Germinal center (tissue), 1 donor: ENCODE measurements at places on chromosomes 7 and 10.

DNA sequence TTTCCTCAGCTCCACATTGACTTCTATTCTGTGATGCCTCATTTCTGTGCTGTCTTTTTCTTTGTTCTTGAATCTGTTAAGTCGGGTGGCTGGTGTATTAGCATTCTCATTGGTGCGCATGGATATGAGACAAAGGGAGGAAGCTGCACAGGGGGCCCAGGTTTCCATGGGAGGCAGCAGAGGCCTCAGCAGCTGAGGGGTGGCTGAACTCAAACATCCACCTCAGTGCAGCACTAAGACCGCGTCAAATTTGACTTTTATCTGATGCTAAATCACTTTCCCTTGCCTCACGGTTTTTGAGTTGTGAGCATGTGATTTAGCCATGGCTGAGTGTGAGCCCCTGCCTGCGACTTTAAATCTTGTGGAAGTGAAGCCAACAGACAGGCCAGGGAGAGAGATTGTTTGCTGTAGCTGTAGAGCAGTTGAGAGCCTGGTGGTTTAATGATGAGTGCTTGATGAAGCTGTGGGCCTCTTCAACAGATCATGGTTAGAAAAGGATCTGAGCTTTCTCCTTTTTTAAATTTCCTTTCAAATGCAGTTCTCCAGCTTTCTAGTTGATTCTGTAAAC lies 193.3 kb upstream of the ZNF804B start:
- DNase-seq = no peak

DNA sequence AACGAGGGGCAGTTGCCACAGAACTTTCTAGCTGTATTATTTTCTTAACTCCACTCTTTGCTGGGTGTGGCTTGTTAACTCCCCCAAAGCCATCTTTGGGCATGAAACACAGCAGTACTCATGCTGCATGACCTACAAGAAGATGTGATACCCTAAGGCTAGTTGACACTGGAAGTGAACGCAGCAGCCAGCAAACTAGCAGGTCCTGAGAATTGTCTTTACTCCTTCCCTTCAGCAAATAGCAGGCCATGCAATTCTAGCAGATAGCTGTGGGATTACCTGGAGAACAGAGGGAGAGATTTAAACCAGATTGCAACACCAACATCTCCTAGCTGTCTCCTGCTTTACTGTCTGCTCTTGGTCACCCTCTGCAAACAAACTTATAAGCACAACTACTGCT lies 688.0 kb upstream of the ZWINT start:
- no peak for DNase-seq

DNA sequence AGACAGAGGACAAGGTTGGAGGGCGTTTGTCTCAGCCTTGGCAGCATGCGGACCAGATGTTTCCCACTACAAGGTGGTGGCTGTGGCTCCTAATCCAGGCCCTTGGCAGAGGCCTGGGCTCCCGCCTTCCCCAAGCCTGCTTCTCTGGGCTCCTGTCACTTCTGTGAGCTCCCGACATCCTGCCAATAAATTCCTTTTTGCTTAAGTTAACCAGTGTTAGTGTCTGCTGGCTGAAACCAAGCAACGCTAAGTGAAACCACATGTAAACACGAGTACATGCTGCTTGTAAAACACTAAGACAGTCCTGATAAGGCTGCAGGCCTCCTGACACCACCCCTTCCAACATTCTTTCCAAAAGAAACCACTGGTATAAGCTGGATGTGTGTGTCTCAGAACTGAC lies 263.6 kb upstream of the ZMIZ1 start:
- DNase-seq = no peak

GRCh38 chr7:96116173-96116572 lies 205.7 kb downstream of the SLC25A13 start:
- no peak for DNase-seq

DNA sequence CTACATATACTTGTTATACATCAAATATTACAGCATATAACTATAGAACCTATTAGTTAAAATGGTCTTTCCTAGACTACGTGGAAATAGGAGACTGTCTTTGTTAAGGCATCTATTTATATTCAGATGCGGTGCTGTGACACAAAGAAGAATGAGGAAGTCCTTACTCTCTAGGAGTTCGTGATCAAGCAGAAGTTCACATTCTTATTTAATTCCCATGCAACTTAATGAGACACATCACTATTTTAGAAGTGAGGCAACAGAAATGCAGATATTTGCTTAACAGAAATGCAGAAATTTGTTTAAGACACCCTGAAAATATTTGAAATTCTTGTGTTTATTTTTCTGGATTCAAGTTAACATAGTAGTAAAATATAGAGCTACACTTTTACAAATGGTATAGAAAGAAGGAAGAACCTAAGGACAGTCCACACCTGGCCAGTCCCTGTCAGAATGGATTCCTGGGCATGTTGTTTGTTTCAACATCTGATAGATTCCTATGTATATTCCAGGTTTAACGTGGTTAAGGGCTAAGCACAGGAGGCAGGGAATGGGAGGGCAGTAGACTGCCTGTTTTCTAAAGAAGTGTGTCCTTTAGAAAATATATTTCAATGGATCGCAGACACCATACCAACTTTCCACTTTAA lies 70.6 kb upstream of the NXPH1 start:
- no peak for DNase-seq

DNA sequence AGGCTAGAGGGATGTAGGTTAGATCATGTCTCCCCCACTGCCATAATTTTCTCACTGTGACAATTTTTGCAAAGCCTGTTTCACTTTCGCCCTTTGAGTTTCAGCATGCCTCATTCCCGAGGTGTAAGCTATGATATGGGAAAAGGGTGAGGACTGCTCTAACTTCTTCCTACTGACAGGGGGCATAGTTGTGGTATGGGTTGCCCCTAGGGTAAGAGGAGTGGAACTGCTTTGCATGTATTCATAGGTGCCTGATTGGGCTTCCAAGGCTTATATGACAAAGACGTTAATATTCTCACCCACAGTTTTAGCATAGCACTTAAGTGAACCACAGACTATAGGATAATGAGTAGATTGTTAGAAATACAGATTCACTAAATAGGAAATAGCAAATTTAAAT lies 148.7 kb downstream of the BBS9 start:
- no peak for DNase-seq
